ENCODE measurements at places on chromosomes 7 and 10.

- no peak for DNase-seq
Measured at GRCh38 chr7:103857435-103857834, 132.0 kb downstream of the RELN start.

DNA sequence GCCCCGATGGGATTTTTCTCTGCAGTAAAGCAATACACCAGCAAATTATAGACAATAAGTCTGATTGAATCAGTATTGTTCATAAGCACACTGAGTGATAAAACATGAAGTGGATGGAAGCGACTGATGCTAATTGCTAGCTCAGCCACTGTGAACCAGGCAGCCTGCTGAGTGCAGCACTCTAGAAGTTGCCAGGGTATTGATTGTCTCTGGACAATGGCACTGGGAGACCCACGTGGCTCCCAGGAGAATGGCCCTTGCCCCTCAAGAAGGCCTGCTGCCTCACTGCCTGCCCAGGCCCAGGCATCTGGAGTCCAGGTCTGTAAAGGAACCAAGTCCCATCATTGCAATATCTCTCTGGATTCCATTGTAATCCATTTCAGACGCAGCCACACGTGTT is 80.4 kb upstream of the TCERG1L start:
- peak; percentile 17 for DNase-seq

DNA sequence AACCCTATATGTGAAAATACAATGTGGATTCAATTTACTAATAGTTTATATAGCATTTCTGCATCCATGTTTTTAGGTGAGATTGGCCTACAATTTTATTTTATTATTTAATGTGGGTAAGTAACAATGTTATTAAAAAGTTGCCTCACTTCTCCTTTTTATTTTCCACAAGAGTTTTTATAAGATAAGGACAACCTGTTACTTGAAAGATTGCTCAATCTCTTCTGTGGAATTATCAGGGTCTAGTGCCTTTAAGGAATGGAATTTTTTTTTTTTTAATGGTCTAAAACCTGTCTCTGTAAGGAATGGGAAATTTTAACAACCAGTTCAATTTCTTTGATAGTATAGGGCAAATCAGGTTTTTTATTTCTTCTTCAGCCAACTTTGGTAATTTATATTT is 53.9 kb upstream of the RAB18 start:
- no peak for DNase-seq

DNA sequence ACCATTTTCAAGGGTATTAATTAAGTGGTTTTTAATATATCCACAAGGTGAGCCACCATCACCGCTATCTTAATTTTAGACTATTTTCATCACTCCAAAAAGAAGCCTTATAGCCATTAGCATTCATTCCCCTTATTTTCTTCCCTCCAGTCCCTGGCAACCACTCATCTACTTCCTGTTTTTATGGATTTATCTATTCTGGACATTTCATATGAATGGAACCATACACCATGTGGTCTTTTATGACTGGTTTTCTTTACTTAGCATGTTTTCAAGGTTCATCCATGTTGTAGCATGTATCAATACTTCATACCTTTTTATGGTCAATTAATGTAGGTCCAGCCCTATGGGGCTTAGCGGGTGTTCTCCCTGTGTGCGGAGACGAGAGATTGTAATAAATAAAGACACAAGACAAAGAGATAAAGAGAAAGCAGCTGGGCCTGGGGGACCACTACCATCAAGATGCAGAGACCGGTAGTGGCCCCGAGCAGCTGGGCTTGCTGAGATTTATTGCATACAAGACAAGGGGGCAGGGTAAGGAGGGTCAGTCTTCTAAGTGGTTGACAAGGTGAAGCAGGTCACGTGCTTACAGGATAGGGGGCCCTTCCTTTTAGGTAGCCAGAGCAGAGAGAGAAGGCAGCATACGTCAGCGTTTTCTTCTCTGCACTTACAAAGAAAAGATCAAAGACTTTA is 14.6 kb downstream of the WBP1L start:
- DNase-seq: no peak

GRCh38 chr7:75789361-75789924 is 17.4 kb upstream of the CCL26 start:
- no peak for DNase-seq

DNA sequence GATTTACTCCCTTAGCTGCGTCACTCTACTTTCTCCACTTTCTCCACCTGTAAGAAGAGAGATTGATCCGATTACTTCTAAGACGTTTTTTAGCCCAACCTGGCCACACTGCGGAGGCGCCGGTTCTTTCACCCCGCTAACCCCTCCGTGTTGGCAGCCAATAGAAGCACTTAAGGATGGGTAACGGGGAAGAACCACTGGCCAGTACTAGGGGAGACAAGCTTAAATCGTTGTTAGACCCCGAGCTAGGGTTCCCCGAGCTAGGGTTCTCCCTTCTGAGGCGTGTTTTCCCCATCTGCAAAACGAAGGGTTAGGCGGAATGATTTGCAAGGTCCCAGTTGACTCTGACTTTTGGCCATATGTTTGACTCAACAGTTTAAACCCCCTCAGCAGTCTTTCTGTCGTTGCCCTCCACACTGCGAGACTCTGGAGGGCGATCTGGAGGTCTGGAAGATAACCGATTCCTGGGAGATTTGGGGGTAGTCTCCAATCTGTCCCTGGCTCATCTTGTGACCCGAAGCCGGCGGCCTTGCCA is 644 bp downstream of the UMAD1 start:
- no peak for DNase-seq

DNA sequence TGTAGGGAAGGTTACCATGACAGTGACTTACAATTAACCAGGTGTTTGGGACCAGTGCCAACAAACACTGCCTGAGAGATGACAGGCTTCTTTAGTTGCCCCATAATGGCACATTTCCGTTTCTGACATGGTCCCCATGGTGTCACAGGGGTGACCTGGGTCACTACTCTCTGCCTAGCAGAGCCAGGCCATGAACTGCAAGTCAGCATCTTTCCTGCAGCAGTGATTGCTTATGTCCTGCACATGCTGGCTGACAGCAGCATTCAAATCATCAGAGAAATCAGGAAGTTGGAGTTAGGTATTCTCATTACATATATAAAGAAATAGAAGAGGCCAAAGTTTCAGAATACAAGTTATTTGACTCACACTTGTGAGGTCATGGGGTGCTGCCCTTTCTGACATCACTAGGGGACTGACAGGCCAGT is 47.1 kb upstream of the ZNRF2 start:
- peak; percentile 56 for DNase-seq

- DNase-seq: no peak
Measured at GRCh38 chr7:114930107-114930661, 8.3 kb downstream of the MDFIC start.

- no peak for DNase-seq
Measured at GRCh38 chr10:61486738-61487396, 33.7 kb upstream of the TMEM26 start.

DNA sequence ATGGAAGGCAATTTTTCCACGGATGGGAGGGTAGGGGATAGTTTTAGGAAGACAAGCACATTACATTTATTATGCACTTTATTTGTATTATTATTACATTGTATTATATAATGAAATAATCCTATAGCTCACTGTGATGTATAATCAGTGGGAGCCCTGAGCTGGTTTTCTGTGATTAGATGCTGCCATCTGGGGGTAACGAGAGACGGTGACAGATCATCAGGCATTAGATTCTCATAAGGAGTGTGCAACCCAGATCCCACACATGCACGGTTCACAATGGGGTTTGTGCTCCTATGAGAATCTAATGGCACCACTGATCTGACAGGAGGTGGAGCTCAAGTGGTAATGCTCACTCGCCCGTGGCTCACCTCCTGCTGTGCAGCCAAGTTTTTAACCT is 103.9 kb upstream of the STK17A start:
- DNase-seq: no peak

- DNase-seq: no peak
Measured at GRCh38 chr10:99551158-99551557, 18.4 kb downstream of the NKX2-3 start.

DNA sequence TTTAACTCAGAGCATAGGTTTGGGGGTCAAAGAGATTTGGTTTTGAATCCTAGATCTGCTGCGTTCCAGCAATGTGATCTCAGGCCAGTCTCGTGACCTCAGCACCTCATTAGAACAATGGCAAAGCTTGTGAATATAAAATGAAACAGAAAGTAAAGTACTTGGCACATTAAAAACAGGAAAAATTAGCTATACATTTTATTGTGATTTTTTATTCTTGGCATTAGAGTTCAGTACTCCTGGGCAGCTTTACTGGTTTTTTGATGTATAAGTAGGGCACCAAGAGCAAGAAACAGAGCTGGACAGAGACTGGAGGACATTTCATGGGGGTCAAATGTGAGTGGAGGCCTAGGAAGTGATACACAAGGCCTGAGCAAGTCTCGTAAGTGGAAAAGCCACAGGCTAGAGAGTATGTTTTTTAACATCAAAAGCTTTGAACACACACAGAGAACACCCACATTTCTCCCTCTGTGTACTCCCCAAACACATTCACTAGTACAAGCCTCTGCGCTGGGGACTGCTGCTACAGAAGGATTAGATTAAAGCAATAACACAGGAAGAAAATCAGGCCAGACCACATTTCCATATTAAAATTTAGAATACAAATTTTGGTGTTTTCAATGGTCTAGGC is 157.2 kb upstream of the SLC25A13 start:
- DNase-seq: no peak

DNA sequence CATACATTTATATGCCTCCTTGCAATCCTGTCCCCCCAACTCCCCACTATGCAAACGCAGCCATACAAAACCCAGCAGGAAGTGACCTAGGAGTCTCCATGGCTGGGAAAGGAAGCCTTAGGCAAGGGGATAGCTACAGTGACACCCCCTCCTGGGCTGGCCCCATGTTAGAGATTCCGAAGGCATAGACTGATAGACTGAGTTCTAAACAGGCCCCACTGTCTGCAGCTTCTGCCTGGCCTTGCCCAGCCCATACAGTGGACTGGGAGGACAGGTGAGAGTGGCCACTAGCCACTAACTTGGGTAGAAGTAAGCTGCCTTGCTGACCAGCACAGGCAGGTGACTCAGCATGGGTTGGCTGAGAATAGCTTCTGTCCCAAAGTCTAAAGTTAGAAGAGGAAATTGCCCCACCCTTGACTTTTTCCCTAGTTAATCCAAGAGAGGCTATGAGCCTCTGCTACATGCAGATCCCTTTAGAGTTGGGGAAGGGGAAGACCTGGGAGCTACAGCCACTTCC is 106.3 kb downstream of the C10orf105 start:
- DNase-seq: no peak

GRCh38 chr10:110311357-110311949 is 6.7 kb upstream of the SMNDC1 start:
- DNase-seq: no peak

GRCh38 chr10:7797582-7797981 is 9.6 kb downstream of the ATP5F1C start:
- no peak for DNase-seq
